ENCODE measurements at places on chromosomes 11 and 22. TPM values are rescaled to one million over a fixed set of nuclear protein-coding genes. Genes with fewer than 3 reads are reported as not detected.

The OR6T1 gene
- total RNA-seq: not detected

The PGM2L1 gene
- total RNA-seq: 1.0 TPM

The DNAJB7 gene
- total RNA-seq: not detected

The TRPM5 gene
- not detected for total RNA-seq

- H3K4me1 ChIP-seq: no peaks in the 10 kb centered on the region
- no peak for DNase-seq
- no peak overlapping the region for H3K27ac ChIP-seq
These were observed 48.2 kb downstream of the GLYATL2 start for GRCh38 chr11:58796333-58796732.
